A549 treated with AZD2906 at 1 μM for 4 hours (cell line): ENCODE measurements at places on chromosomes 7 and 10. TPM values are rescaled to one million over a fixed set of nuclear protein-coding genes. Genes with fewer than 3 reads are reported as not detected.

CPVL gene
- total RNA-seq: 0.15 to 0.53 TPM (median 0.41 TPM) in 5 replicates

LIPK gene
- total RNA-seq: not detected in 5 replicates

VSTM4 gene
- 0.23 to 0.41 TPM (median 0.29 TPM) in 5 replicates for total RNA-seq

ANXA8 gene
- total RNA-seq: 29.3 to 37.5 TPM (median 34.1 TPM) in 5 replicates

KIF11 gene
- total RNA-seq: 29.0 to 41.3 TPM (median 31.8 TPM) in 5 replicates
